ENCODE measurements at places on chromosomes 7 and 10.

DNA sequence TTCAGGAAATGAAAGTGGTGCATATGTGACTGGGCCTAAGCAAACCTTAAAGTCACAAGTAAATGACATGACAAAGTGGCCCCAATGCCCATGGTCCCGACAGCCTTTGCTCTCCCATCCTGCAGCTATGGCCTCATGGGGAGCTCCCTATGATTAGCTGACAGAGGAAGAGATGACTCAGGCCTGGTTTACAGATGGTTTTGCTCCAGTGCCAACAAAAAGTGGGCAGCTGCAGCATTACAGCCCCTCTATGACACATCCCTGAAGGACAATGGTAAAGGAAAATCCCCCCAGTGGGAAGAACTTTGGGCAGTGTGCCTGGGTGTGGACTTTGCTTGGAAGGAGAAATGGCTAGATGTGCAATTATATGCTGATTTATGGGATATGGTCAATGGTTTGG lies 105.1 kb upstream of the ADCY1 start:
- no peak for DNase-seq

GRCh38 chr10:121282797-121283515 lies 315.3 kb downstream of the FGFR2 start:
- DNase-seq, result no peak

- DNase-seq, result no peak
Observed at GRCh38 chr7:82268632-82269031, 174.9 kb downstream of the CACNA2D1 start.

- DNase-seq, result no peak
Observed at GRCh38 chr7:110347081-110347480, 743.8 kb upstream of the LRRN3 start.

DNA sequence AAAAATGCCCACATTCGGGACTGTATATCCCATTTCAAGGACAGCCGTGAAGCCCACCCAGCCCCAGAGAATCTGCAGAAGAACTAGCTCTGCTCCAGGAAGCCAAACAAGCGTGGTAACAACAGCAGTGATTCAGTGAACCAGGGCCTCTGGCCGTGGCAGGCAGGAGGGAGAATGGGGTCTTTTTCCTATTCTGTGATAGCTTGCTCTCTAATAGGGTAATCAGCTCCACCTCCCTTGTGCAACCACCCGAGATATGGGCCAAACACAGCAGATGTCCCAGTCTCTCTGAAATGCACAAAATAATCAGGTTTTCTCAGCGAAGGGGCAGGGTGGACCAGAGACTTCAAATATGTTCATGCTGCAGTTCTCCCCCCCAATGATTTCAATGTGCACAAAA lies 35.8 kb downstream of the CHST15 start:
- no peak for DNase-seq

GRCh38 chr7:154789404-154789803 lies 213.5 kb downstream of the PAXIP1 start:
- DNase-seq, result no peak

- DNase-seq, result no peak
Observed at GRCh38 chr10:110118891-110119621, 88.3 kb upstream of the MXI1 start.

DNA sequence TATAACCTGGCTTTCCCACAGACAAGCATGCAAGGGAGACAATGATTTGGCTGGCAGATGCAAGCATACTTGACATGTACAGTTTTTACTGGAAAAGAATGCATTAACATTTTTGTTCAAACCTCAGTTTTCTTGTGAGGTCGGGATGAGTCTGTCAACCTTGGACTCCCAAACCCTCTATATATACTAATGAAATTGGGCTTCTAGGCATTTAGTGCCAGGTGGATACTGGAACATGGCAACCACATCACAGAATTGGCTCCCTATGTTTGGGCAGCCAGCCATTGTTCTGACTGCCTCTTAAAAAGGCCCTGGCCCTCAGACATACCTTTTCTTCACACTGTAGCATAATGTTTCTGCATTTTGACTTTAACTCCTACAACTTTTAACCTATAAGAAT lies 39.1 kb downstream of the CDK6 start:
- no peak for DNase-seq

GRCh38 chr10:128429835-128430513 lies 303.8 kb upstream of the MKI67 start:
- no peak for DNase-seq

DNA sequence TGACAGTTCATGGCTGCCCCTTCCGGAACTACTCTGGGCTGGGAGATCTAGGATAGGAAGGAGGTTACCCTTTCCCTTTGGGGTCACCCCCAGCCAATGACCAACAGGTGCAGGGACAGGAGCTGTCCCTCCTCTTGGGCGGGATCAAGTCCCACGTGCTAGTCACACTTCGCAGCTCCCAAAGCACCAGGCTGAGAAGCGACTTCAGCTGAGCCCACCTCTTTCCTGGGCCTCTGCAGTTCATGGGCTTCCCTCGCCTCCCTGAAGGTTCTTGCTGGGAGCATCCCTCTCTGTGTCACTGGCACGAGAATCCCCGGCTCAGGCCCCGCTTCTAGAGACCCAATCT lies 115.5 kb downstream of the FAM53B start:
- no peak for DNase-seq

- no peak for DNase-seq
Observed at GRCh38 chr10:99364125-99364524, 35.0 kb downstream of the CNNM1 start.

DNA sequence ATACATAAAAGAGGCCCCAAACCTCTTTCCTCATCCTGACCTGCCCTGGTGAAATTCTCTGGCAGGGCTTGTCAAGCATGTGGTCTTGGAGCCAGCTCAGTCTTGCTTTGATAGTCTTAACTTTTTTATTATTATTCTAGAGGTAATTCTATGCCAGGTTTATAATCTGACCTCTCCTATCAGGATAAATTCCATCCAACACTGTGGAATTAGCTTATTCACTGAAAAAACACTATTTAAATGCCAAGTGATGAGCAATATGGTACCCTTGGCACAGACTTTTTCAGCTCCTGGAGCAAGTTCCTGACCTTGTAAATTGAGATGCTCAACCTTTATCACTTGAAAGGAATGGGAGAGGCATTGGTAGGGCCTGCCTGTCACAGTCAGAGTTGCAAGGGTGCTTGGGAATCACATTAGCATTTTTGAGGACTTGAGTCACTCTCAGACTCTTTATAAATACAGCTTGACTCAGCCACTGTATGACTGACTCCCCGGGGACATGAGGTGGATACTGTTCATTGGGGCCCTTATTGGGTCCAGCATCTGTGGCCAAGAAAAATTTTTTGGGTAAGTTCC lies at the start of gene CPA4:
Gene CPA4 (plus strand): TSS at position 480 of the 576 bp plus-strand sequence. CDS start 20 bp downstream, at position 500.
- DNase-seq, result no peak

GRCh38 chr10:86233131-86233530 lies 133.5 kb downstream of the GRID1 start:
- no peak for DNase-seq

GRCh38 chr10:59804220-59804619 lies 51.0 kb upstream of the MRLN start:
- DNase-seq, result no peak

GRCh38 chr10:132390921-132391675 lies 5.9 kb upstream of the PWWP2B start:
- no peak for DNase-seq

DNA sequence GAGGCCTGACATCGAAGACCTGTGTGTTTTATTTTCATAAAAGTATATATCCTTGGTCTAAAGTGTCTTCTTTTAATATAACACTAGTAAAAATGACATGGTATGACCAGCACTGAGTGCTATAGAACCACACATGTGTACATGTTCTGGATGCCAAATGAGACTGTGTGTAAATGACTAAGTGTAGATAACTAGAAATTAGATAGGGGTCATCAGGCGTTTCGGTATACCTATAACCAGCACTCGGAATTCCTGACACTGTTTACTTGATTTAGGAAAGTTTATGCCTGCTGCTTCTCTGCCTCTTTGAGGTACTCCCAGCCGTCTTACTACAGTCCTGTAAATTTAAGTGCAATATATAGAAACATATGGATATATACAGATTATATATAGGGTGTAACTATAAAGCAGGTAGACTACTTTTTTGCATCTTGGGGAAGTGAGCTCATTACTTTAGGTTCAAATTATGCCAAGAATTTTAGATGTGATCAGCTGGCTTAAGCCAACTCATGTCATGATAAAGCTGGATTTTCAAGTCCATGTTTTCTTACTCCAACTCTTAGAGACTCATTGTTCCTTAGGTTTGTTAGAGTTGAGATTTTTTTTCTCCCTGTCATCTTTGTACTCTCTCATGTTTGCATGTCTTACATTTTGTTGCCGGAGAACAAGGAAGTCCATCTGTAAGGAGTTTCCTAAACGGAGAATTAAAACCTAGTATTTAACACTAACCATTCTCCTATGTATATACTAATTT lies 62.9 kb downstream of the KLHDC10 start:
- no peak for DNase-seq

DNA sequence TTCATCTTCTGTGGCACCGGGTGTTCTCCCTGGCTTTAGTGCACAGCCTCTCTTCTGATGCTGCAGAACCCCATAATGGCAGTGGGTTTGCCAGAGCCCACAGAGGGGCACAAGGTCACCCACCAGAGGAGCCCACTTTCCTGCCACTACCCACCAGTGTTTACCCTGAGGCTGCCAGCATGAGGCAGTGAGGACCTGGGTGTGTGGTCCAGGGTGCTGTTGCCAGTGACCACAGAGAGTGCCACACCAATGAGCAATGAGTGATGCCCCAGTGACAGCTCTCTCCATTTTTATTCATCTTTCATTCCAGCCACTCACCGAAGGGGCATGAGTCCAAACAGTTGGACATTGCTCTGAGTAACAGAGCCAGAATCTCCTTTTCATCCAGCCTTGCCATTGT lies 34.8 kb downstream of the MTURN start:
- no peak for DNase-seq

GRCh38 chr10:132939957-132940790 lies 2.2 kb downstream of the CFAP46 start:
- DNase-seq, result peak; percentile 69

- no peak for DNase-seq
Observed at GRCh38 chr7:116800594-116800993, 61.8 kb upstream of the CAPZA2 start.

- DNase-seq, result no peak
Observed at GRCh38 chr10:125016123-125016522, 74.2 kb downstream of the ZRANB1 start.

DNA sequence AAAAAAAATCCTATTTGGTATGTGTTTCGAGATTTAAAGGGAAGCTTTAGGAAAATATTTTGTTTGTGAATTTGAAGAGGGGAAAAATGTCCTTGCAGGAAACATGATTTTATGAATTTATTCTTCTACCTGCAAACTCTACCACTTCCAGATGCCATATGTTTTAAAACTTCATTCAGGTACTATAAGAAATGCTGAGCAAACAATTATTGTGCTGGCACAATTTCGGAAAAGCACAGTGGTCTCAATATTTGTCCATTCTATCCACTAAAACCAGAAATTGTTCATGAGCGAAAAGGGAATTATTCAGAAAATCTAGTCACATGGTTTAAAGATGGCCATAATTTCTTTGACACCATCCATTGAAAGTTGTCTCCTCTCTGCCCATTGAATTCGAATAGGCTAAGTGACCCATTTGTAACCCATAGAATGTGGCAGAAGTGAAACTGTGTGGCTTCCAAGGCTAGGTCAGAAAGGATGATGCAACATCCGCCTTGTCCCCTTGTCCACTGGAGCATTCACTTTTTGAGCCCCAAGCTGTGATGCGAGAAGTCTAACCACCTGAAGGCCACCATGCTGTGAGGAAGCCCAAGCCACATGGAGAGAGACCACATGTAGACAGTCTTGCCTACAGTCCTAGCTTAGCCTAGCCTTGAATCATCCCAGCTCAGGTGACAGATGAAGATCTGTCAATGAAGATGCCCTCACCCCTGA lies 189.8 kb upstream of the PRKCQ start:
- no peak for DNase-seq

- DNase-seq, result no peak
Observed at GRCh38 chr10:29828440-29828894, 193.7 kb upstream of the SVIL start.

- DNase-seq, result no peak
Observed at GRCh38 chr7:132919771-132920170, 162.1 kb downstream of the CHCHD3 start.

DNA sequence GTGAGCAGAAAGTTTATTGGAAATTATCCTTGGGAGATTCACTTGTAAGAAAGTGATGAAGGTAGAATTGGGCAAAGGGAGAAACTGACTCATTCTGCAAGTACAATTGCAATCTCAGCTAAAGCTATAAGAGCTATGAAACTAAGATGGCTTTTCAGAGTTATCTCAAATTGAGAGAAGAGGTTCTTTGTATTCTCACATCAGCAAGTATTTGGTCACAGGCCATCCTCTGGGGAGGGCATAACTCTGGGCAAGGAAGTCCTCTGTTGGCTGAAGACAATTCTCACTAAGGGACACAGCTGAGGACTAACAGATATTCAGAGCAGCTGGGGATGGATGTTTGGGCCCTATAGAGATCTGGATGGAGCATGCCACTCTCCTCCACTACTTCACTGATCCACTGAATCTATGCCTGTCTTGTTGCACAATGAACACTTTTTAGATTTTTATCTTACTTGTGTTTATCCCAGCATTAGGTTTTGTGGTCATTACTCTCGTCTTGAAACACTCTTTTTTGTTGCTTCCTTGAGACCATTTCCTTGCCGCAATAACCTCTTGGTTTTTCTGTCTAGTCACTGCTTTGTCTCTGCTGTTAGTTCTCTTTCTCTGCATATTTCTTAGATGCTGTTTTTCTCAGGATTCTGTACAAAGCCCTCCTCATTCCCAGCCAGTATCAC lies 115.1 kb downstream of the GNAI1 start:
- no peak for DNase-seq

- DNase-seq, result no peak
Observed at GRCh38 chr7:55188590-55189138, 169.8 kb downstream of the EGFR start.

GRCh38 chr7:114026486-114027089 lies 107.8 kb upstream of the PPP1R3A start:
- DNase-seq, result peak; percentile 43

DNA sequence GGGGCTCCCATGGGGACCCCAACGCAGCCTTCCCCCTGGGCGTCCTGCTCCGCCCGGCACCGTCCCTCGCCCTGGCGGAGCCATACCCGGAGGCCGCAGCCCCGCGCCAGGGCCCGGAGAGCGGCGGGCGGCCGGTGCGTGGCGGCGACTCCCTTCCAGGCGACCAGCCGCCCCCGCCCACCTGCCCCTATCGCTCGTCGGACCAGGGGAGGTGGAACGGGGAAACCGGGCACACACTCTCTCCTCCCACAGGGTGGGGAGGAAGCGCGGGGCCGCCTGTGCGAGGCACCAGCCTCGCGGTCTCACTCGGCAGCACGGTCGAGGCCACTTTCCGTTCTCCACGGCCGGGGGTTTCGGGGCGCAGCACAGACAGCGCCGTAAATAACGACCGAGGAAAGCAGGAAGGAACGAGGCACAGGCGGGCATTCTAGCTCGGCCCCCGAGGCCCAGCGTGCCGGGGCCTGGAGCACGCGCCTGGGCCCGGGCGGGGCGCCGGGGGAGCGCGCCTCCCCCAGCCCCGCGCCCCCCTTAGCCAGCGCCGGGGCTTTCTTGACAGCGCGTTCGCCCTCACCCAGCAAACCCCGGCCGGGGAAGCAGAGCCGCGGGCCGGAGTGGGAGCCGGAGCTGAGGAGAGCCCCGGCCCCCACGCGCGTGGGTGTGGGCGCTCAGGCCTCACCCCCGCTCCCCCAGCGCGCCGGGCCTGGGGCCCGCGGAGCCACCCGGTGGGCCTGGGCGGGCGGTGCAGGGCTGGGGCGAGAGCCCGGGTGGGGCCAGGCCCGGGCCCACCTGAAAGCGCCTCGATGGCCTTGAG lies 936 bp downstream of the IGF2BP3 start:
- DNase-seq, result peak; percentile 50

Measured in Calu3 (cell line).